Fibroblast of lung (primary cell): ENCODE measurements at places on chromosomes 3 and 15.

DNA sequence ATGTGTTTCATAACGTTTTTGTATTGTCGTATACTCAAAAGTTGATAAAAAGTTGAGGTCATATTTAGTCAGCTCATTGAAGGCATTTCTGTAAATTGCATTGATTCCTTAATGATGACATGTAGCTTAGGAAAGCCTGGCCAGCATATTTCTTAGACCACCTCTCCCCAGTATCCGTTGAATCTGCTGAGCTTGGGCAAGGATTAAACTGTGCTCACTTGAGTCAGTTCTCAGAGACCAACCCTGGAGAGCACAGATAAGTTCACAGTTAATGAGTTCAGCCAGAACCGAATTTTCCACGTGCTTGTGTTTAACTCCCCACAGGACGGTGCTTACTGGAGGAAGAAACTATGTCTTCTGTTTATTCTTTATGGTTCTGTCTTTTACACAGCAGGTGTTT lies 132.7 kb downstream of the SLC25A26 start:
- DNase-seq, result peak; percentile 34

DNA sequence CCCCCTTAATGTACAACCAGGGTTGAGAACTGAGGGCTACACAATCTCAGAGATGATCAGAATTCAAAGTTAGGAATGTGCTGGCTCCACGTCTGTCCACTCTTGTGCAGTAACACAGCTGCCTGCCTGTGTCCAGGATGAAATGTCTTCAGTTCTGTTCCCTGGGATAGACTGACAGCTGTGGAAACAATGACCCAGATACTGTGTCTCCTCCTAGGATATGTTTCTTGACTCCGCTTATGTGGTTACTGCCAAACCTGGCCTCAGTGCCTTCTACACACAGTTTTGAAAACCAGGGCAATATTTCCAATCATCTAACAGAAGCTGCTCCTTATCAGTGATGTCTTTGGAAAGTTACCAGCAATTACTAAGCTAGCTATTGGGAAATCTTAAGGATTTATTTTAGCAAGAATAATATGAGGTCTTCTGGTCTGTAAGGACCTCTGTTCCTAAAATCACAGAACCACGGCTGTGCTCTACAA lies 67.6 kb downstream of the NOX5 start:
- peak; percentile 82 for DNase-seq

GRCh38 chr3:196235452-196236122 lies 19.3 kb downstream of the SLC51A start:
- no peak for DNase-seq

DNA sequence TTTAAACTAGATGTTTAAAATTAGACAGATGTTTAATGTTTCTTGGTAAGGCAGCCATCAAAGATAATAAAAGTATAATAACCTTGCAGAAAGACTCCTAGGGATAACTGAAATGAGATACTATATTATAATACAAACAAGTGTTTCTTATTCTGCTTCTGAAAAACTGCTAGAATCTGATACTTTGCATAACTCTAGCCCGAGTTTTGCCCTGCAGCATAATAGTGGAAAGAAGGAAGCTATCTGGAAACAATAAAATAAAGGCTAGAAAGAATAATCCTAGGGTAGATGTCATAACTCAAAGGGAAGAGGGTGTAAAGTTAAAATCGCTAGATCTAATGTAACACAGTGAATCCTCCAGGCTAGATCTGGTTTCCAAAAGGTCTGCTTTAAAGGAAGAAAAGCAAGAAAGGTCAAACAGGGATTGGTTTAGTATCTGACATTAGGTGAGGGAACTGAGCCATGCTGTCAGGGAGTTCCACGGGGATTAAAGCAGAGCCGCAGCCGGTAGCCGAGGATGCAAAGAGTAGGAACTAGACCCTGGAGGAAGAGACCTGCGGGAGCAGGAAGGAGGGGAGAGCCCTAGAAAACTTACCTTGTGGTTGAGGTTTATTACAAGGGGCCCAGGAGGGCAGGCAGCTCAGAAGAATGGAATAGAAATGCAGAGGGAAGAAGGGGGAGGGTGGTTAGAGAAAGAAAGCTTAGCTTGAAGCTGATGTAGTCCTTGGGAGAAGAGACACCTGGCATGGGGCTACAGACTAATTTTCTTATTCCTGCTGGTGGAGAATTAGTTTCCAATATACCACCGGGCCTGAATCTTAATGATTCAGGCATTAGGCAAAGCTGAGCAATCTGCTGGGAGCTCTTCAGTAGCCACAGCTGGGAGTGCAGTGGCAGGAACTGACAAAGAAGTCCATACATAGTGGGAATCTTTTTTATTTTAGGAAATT lies 46.1 kb upstream of the TUSC7 start:
- DNase-seq, result no peak

- DNase-seq, result peak; percentile 25
Measured at GRCh38 chr15:41417418-41418195, 712 bp downstream of the RTF1 start.
